GM10248 (cell line): ENCODE measurements at places on chromosomes 2 and 18.

DNA sequence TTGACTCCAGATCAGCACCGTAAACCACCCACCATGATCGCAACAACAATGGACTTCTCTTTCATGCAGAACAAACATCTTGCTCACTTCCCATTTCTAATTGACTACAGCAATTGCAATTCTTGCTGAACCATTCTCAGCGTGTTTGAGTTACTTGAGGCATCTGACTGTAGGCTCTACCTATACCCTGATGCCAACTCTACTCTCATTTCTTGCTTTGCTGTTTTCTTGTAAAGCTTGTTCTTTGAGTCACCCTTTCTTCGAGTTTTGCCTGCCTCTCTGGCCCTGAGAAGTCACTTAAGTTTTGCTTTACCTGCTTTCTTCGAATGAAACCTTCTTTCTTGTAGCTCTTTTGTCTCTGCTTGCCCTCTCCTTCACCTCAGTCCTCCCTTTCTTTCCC is 160.5 kb upstream of the RND3 start:
- DNase-seq = no peak

GRCh38 chr2:206974551-206974950 is 35.2 kb downstream of the CPO start:
- DNase-seq = no peak

GRCh38 chr2:223487214-223487846 is 114.8 kb downstream of the SCG2 start:
- DNase-seq = no peak

- DNase-seq = no peak
Observed at GRCh38 chr2:199697469-199697868, 153.5 kb downstream of the FTCDNL1 start.

DNA sequence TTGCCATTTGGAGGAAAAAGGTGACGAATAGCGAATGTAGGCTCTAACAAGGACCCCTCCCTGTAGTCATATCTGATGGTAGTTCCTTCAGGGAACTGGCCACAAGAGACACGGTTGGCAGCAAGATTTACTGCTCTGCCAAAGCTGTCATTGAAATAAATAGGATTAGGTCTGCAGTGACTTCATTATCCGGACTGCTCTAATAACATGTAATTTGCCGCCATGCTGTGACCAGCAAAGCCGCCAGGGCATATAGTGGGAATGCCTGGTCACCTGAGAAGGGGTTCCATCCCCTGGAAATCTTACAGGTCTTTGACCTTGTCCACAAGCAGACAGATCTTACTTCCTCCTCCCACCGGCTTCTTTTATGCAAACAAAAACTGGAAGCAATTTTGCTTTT is 59.4 kb upstream of the LAPTM4A start:
- no peak for DNase-seq

GRCh38 chr2:20647738-20648137 is 3.2 kb downstream of the HS1BP3 start:
- DNase-seq = no peak

DNA sequence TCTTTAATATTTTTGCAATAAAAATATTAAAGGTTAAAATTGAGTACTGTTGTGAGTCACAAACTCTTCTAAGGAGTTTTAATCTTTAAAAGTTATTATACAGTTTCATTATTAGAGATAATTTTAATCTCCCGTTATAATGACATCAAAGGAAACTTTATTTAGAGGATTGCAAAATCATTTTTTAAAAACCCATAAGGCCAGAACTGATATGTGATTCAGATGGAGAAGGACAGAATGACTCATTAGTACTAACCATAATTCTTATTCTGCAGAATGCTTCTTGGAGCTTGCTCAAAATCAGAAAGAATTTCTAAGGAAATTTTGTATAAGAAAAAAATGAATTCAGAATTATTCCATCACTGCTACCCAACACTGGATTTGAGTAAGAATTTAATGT is 12.5 kb upstream of the HNRNPLL start:
- no peak for DNase-seq

DNA sequence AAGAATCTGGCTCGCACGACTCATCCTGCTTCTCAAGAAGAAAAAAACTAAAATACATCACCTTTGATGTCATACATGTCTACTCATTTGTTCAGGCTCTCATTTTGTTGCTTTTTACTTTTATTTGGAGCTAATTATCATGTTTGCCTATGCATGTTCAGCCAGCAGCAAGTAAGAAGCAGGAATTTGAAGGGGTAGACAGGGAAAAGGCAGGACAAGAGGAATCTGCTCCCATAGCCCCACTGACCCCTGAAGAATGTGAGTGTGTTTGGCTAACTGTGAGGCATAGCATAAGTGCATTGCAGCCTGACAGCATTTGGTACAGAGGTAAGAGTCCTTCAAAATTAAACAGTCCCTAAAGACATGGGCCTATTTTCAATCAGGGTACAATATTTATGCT is 72.7 kb downstream of the NYAP2 start:
- no peak for DNase-seq

DNA sequence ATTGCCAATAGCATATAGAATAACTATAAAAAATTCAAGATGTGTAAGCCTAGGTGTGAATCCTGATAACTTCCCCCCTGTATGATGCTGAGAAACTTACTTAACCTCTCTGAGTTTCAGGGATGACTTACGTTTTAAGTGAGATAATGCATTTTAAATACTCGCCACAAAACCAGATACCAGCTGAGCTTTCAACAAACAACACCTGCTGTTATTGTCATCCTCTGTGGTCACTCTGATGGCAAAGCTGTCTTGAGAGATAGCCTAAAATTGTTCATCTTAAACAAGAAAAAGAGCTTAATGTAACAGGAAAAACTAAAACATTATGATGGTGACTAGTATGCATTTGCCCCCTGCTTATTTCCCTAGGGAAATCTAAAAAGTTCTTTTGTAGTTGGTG is 131.5 kb downstream of the RAD51AP2 start:
- DNase-seq = no peak

GRCh38 chr18:36194600-36195315 is 7.5 kb downstream of the MOCOS start:
- DNase-seq = no peak

DNA sequence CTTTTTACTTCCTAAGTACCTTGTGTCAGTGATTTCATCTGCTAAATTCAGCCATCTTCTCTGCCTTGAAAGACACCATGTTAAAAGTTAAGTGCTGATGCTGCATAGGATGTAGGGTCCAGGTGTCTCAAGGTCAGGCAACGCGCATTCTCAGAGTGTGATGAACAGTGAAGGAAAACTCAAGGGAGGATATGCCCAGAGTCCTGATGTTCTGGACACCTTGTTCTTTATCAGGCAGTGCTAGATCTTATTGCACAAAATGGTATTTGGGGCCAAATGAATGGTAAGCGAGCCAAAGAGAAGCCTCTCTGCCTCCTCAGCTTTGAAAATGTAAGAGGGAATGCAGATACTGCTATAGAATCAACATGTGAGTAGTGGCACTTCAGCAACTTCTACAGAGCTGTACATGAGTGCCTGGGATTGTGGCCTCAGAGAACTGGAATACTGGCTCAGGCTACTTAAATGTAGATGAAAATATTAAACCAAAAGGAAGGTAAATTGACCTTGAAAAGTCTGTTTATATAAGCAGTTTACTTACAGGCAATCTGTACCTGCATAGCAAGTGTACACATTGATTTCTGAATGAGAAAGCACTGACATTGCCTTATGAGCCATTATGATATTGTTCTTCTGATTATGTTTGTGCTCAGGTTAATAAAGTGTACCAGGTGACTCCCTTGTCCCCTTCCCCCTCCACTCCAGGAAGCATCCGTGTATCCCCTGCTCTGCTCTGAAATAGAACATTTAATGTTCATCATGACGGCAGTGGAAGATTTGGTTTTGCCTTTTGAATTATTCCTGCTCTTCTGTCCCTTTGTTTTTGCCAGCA is 86.7 kb upstream of the RANBP2 start:
- no peak for DNase-seq

DNA sequence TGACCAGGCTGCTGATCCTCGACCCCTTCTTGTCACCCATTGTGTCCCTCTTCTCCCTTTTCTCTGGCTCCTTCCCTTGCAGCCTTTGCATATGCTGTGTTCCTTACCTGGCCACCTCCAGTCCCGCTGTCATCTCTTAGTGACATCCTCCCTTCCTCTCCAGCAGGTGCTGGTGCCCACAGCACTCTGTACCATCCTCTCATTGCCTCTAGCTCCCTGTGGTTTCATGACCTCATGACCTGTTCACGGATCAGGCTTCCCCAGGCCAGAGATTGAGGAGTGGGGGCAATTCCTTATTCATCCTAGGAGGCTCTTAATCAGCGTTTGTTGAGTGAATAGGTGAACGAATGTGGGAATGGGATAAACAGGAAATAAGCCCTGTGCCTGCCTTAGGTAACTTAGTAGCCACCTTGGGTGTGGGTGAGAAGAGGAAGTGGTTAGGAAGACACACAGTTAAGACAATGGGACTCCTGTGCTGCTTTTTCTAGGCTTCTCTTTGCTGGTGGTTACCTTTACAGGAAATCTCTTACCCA is 35.5 kb downstream of the ITGA6 start:
- peak; percentile 20 for DNase-seq

DNA sequence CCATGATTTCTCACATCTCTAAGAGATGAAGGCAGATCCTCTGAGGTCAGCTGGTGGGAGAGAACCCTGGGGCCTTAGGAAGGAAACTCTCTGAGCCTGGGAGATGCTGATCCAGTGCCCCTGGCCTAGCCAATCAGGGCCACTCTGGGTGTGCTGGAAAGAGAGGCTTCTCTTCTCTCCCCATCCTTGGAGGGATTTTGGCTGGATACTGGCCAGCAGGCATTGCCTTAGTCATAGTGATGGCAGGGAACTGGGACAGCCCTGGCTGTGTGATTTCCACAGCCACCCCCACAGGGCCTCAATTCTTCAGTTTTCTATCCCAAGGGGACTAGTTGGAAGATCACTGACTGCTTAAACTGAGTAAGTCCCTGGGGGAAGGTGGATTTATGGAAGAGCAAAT is 26.6 kb upstream of the PLB1 start:
- DNase-seq = no peak

DNA sequence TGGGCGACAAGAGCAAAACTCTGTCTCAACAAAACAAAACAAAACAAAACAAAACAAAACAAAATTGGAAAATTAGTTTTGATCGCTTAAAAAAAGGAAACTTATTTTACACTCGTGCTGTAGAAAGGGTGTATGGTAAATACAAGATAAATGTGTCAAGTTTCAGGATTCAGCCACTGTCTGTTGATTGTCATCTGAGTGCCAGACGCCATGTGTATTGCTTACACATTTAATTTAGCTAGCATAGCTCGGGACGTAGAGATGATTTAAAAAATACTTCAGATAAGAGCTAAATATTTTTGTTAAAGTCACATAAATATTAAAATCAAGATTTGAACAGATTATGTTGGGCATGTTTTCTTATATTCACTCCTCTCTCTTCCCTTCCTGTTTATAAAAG is 568.1 kb upstream of the ZNF804A start:
- no peak for DNase-seq

GRCh38 chr18:6971823-6972478 is 145.6 kb downstream of the LAMA1 start:
- DNase-seq = no peak

DNA sequence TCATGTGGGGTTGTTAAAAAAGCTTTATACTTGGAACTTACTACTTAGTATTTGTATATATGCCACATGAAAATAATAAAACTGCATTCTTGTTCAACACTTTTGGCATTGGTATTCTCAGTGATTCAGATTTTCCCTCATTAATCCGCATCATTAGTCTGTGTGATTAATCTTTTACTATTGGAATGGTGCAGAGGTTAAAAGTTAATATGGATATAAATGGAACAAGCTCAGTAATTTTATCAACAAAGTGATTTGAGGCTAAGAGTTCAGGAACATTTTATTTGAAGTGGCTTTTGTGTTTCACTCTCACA is 45.4 kb upstream of the REG3G start:
- DNase-seq = no peak

GRCh38 chr18:42392926-42393325 is 437.9 kb downstream of the PIK3C3 start:
- no peak for DNase-seq

DNA sequence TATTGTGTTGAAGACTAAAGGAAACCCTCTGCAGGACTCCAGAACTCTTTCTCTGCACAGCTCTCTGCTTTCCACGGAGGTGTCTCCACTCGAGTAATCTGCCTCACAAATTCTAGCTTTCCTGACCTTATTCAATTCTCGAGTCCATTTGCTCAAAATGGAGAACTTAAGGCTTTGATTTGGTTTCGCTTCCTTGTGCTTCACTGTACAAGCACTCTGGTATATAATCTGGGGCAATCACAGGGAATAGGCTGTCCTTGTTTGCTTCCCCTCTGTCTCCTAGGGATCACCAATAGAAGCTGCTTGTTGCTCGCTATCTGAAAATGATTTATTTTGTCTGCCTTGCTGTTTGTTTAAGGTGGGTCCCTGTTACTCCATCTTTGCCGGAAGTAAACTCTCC is 129.1 kb upstream of the DOCK10 start:
- no peak for DNase-seq

DNA sequence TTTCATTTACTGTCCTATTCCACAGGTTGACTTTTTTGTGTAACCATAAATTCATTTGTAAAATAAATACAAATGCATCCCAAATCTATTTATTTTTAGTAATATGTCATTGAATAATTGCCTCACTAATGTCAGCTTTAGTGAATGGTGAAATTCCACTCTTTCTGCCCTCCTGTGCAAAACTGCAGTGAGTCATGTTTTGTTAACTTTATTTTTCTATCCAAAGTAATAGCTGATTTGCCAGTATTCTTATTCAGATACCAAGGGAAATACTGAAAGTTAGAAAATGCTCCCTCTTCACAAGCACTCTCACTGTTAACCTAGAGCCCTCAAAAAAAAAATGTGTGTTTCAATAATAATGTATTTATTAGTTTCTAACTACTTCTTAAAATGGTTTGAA is 322.8 kb downstream of the RIT2 start:
- DNase-seq = no peak

- DNase-seq = no peak
Observed at GRCh38 chr2:210188755-210189154, 17.5 kb upstream of the KANSL1L start.

- no peak for DNase-seq
Observed at GRCh38 chr2:75562513-75562864, 1.8 kb upstream of the EVA1A start.

DNA sequence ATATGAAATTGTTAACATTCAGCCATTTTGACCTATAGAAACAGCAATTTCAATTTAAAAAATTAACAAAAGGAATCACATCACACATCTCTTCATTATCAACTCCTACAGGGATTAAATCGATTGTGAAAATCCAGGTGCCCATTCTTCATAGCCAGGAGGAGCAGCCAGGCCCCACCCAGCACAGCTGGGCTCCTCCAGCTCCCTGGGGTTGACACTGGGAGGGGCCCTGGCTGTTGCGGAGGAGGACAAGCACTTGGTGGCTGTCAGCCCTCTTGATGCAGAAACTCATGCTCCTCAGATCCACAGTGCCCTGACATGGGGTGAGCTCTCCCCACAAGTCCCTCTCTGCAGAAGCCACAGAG is 99.8 kb downstream of the FAM210A start:
- DNase-seq = no peak
